ENCODE measurements at places on chromosomes 3 and 15.

- DNase-seq, result no peak
Measured at GRCh38 chr3:170778240-170779217, 91.5 kb downstream of the RPL22L1 start.

- no peak for DNase-seq
Measured at GRCh38 chr3:157117875-157118654, 41.9 kb downstream of the CCNL1 start.

GRCh38 chr15:81751256-81751655 lies 294.6 kb downstream of the MEX3B start:
- no peak for DNase-seq

DNA sequence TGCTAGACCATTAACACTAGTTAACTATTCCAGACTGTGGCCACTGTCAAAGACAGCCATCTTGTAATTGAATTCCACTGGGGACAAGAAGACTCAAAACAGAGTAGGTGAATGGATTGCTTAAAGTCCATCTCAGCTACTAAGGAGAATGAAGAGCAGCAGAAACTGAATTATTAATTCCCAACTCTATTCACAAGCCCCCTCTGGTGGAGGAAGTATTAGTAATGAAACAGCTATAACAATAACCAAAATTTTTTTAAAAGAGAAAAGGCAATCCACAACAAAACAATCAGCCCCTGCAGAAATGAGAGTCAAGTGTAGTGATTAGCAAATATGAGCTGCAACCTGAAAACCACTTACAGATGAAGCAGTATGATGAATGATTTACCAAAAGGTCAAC lies 302.8 kb downstream of the FHIT start:
- DNase-seq, result no peak

DNA sequence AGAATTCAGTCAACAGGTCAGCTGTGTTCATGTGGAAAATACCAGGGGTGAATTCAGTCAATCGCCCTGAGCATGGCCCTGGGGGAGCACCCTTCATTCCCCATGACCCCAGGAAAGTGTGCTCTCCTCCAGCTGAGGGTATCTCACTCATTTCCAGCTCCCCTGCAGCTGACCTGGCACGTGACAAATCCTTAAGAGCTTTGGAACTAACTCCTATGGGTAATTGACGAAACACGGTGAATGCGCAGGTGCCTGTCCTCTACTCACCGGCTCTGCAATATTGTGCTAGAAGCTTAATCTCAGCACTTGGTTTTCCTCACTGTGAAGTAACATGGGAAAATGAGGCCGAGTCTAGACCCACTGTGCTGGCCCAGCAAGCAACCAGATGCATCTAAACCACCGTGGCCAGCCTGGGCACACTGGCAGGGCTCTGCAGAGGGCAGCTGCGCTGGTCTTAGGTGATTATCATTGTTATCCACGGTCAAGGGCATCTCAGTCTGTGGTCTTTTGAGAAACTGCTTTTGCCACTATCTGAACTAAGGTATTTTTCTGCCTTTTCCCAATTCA lies 63.1 kb downstream of the SPSB4 start:
- no peak for DNase-seq

DNA sequence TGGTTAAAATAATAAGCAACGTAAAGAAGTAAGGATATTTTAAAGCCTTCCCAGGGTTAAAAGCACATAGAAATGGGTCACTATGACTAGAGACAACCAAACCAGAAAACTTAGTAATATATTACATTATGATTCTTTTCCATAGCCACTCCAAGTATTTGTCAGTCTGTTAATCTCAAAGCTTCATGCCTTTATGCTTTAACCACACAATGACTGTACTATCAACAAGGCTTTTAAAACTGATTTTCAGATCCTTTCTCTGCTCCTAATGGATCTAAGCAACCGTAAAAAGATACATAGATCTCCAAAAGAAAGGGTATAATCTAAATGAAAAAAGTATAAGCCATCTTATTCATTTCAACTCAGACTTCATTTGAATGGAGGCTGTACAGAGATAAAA lies 14.4 kb downstream of the SECISBP2L start:
- DNase-seq, result no peak

GRCh38 chr3:193693774-193694173 lies 100.8 kb downstream of the OPA1 start:
- no peak for DNase-seq

- DNase-seq, result no peak
Measured at GRCh38 chr15:55574096-55574495, 14.0 kb downstream of the PYGO1 start.

GRCh38 chr3:48157950-48158376 lies 30.3 kb downstream of the CDC25A start:
- no peak for DNase-seq

DNA sequence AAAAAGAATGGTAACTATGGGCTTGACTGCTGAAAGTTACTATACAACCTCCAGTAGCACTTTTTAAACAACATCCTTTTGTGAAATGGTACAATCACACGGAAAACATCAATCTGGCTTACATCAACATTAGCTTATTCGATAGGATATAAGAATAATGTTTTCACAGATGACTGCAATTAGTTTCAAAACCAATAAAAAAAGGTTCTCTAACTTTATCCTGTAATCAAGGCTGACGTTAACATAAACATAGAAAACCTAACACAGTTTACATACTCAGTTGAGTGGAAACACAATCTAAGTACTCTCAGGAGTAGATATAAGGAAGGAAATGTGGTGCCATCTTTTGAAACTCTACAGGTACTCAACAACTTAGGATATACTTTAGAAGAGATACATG lies 102.2 kb downstream of the DLG1 start:
- no peak for DNase-seq

GRCh38 chr3:24270204-24270691 lies 224.4 kb downstream of the THRB start:
- no peak for DNase-seq

GRCh38 chr15:73403171-73403570 lies 34.4 kb upstream of the HCN4 start:
- DNase-seq, result no peak

DNA sequence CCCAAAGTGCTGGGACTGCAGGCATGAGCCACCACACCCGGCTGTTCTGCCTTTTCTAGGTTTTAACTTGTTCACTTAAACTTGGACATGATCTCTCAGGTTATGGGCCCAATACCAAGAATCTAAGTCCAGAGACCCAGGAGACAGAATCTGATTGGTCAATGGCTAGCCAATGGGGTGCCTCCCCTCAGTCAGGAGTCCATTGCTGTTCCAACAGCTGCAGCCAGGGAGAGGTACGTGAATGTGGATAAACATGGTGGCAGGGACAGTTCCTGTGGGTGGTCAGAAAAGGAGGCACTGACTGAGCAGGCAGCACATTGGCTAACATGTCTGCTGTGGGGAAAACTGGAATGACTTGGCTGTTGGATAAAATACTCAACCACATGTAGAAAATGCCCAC lies 140.3 kb downstream of the RPLP1 start:
- DNase-seq, result no peak

DNA sequence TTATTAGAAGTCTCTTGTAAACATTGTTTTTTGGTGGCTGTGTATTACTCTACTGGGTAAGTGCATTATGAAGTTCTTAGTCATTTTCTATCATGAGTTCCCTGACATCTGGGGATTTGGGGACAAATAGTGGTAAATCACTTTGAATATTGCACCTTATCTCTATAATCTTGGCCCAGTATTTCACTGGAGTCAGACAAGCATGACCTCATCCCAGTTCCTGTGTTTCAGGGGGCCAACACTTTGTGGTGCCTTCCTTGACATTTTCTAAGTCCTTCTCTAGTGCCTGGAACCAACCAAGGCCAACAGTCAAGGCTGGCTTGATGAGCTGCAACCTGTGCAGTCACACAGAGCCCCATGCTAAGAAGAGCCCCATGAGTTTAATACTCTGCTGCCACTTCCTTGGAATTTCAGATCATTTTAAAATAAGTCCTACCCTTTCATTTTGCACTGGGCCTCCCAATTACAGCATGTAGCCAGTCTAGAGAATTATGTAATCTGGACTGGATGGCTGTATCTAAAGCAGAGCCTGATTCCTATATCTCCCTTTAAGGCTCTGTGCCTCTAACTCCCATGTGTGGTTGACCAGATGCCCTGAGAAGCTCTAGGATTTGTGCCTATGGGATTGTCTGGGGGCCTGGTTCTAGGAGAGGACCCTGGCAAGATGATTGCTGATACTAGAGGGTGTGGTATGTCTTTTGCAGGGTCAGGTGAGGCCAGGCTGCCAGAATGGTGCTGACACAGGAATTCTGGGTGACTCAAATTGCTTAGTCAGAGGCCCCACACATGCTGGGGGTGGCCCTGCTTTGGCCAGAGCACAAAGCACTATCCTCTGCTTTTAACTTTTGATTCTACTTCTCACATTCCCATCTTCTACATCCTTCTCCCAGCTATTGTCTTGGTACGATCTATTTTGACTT lies 319.6 kb upstream of the TBC1D5 start:
- DNase-seq, result no peak

DNA sequence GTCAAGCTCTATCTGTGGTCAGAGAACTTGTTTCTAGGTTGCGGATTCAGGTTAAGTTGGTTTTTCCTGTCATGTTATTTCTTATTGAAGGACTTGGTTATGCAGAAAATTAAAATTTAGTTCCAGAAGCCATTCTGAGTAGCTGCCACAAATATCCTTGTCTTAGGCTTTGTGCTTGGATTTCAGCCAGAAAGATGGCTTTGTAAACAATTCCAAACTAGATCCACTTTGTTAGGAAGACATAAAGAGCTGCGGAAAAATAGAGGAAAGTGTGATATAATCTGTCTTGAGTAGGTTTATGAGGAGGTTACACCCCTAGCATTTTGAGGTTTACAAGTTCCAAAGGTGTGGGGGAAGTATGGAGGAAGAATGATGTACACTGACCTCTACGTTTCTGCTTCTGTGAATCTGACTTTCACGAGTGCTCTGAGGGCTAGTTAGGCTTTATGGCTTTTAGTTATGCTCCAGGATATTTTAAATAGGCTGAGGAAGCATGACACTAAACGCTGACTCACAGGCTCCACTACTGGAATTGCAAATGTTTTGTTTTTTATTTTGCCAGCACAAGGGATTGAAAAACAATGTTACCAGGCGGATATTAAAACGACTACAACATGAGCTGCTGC lies 46.3 kb upstream of the UTS2B start:
- no peak for DNase-seq

GRCh38 chr15:96774216-96774615 lies 443.7 kb downstream of the NR2F2 start:
- DNase-seq, result no peak

DNA sequence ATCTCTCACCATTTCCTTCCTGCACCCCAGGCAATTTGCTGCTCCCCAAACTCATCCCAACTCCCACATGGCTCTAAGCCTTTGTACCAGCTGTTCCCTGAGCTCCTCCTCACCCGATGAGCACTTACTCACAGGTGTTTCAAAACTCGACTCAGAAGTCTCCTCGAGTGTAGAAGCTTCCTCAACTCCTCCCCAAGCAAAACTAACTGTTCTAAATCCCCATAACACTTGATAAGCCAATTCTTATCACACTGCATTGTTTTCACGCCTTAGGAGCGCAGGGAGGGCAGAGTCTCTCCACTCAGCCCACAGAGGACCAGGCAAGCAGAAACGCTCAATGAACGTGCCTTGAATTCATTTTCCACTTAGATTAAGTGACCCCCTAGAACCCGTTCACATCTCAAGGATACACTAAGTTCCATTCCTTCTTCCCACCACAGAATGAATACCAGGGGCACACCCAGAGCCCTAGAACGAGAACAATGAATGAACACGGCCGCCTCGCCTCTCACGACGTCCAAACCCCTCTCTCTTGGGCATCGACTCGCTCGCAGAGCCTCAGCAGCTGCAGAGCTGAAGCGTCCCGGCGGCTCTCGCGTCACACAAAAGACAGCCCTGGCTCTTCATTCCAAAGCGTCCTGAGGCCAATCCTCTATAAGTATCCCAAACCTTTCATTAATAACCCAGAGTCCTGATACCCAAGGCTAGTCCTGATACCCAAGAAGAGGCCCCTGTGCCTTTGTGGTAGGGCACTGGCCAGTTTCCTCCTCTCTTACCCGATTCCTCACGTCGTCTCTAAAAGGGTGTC lies 1.1 kb downstream of the RAF1 start:
- peak; percentile 10 for DNase-seq

GRCh38 chr15:89785064-89785773 lies 9.1 kb downstream of the MESP2 start:
- no peak for DNase-seq

- DNase-seq, result no peak
Measured at GRCh38 chr3:24907106-24907505, 412.5 kb upstream of the THRB start.

- DNase-seq, result no peak
Measured at GRCh38 chr3:187802928-187803259, 57.6 kb upstream of the BCL6 start.

GRCh38 chr3:130789782-130790322 lies 43.2 kb upstream of the PIK3R4 start:
- DNase-seq, result no peak

- no peak for DNase-seq
Measured at GRCh38 chr3:32301426-32301825, 62.9 kb downstream of the CMTM8 start.

DNA sequence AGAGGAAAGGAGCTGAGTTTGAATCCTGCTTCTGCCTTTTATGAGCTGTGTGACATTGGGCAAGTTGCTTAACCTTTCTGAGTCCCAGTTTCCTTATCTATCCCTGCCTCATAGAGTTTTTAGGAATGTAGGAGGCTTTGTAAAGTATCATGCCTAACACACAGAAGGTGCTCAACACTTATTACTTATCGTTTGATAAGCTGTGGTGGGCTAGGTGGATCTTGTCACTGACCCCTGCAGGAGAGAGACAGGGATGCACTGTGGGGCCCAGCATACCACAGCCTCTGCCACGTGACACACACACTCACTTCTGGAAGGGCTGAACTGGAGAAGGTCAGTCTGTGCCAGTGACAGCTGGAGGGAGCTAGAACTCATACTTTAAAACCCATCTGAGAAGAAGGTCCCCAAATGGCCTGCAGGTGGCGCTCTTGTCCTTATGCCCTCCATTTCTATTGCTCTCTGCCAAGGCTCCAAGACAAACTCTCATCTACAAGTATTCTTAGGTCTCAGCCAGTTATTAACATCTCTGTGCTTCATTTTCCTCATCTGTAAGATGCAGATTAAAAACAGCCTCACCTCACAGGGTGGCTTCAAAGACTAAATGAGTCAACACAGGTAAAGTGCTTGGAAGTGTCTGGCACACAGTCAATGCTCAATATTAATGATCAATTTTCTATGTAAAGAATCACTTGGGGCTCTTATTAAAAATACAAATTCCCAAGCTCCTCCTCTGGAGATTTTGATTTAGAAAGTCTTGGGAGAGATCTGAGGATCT lies 57.5 kb upstream of the HACD2 start:
- no peak for DNase-seq

DNA sequence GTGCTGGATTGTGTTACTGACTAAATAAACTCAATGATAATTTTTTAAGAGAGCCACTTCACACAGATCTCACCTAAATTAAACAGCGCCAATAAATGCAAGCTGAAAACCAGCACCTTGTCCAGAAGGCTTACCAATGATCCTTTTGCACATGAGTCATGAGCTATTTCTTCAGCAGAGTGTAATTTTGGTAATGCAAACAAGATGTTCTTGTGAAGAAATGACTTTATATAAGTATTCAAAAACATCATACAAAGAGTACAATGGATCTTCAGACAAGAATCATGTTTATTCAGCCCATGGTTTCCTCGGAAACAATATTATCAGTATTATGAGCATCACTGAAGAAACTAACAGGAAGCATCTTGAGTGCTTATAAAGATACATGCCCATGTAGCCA lies 263.8 kb upstream of the UBE2E2 start:
- DNase-seq, result no peak

- no peak for DNase-seq
Measured at GRCh38 chr3:178270838-178271237, 265.4 kb upstream of the KCNMB2 start.

Data from stimulated activated CD8-positive, alpha-beta memory T cell treated with anti-CD3 and anti-CD28 coated beads, Interleukin-12 subunit alpha, Interleukin-12 subunit beta, amount 100 ng/mL, for 4 hours (primary cell).